Activated CD4-positive, alpha-beta memory T cell treated with anti-CD3 and anti-CD28 coated beads for 36 hours (primary cell): ENCODE measurements at places on chromosomes 13 and 19. TPM values are rescaled to one million over a fixed set of nuclear protein-coding genes. Genes with fewer than 3 reads are reported as not detected.

Gene PTPRS
- 0.69 TPM for total RNA-seq

Gene UBE2S
- 275 TPM for total RNA-seq

Gene UBXN6
- total RNA-seq: 37.1 TPM

Gene ZNF419
- 5.1 TPM for total RNA-seq

Gene C19orf33
- total RNA-seq: not detected

Gene ETV2
- total RNA-seq: 0.83 TPM

Gene COL5A3
- 2.9 TPM for total RNA-seq

Gene CRB3
- total RNA-seq: 2.4 TPM

Gene MAST1
- 2.3 TPM for total RNA-seq

Gene KRTDAP
- total RNA-seq: not detected

Gene SLC15A1
- total RNA-seq: not detected

Gene SPINT2
- 60.9 TPM for total RNA-seq

Gene ZNF439
- total RNA-seq: 4.8 TPM

Gene ERVK3-1
- 42.3 TPM for total RNA-seq

Gene MCEMP1
- not detected for total RNA-seq
